ENCODE measurements at places on chromosomes 5 and 9. TPM values are rescaled to one million over a fixed set of nuclear protein-coding genes. Genes with fewer than 3 reads are reported as not detected.
A peak's percentile ranks its signal among the peaks of the same experiment; 100 is the strongest.

DNA sequence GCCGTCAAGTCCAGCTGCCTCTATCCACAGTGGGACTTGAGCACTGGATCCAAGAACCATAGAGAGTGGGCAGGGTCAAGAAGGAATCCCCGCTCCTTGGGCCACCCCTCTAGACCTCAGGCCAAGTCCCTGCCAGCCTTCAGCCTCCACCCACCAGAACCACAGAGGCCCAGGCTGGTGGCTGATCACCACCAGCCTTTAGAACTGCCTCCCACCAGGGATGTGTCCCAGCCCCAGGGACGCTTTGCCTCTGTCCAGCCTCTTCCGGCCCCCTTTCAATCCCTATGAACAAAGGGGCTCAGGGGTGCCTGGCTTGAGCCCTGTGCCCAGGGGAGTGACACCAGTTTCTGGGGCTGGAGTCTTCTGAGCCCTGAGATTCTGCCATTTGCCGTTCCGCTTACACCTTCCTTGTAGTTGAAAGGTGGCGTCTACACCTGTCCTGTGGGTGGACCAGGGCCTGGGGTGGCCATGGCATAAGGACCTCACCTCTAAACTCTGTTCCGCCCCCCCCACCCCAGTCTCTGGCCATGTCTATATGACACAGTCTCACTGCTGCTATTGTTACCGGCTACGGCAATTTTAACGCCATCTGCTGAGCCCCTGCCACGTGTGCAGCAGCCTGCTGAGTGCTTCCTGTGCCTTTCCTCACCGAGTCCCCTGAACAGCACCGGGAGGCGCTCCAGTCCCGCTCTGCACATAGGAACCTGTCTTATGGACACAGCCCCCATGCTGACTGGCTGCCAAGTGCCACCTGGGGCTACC lies 35.7 kb upstream of the ORM1 start:
- DNase-seq: peak; percentile 65

DNA sequence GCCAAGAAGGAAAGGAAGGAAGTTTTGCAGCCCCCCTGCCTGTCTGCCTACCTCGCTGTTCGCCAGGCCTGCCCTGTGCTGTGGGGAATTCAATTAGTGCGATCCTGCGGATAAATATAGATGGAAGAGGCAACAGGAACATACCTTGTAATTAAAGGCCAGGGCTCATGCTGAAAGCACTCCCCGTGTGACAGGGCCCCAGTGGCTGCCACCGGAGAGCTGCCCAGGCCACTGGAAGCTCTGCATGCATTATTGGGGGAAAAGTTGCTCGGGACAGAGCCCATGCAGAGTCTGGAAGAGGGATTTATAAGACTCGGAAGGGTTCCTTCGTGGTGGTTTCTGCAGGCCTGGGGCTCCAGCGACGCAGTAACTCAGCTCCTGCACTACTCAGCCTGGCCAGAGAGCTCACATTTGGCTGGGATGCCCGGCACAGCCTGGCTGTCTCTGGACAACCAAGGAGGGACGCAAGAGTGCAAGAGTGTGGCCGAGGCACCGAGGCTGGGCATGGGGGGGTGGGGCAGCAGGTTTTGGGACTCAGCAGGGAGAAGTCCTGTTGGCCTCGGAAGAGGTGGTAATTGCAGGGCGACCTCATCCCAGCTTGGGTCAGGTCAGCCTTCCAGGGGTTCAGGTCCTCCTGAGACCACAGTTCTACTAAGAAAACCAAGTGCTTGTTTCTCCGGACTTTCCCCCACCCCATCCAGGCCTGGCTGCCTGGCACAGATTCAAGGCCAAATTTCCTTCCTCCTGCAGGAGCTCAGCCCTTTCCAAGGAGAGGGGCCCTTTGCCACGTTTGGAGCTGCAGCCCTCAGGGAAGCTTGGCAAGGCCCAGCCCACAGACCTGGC lies 68.1 kb upstream of the GGTA1 start:
- peak; percentile 41 for DNase-seq

DNA sequence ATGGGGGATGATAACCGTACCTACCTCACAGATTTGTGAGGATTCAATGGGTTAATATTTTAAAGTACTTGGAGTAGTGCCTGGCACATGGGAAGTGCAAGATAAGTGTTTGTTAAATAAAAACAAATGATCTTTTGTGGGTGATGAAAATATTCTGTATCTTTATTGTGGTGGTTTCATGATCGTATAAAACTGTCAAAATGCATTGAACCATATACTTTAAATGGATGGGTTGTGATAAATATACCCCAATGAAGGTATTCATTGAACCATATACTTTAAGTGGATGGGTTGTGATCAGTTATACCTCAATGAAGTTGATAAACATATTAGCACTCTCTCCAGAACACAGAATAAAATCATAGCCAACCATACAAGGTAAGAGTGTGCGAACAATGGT lies 234.5 kb downstream of the CRB2 start:
- no peak for DNase-seq

COL15A1 gene
- total RNA-seq: 455 TPM

GRCh38 chr5:99928490-99928889 lies 606.7 kb upstream of the FAM174A start:
- DNase-seq: no peak

- no peak for DNase-seq
Measured at GRCh38 chr5:93101661-93102060, 479.4 kb downstream of the NR2F1-AS1 start.

DNA sequence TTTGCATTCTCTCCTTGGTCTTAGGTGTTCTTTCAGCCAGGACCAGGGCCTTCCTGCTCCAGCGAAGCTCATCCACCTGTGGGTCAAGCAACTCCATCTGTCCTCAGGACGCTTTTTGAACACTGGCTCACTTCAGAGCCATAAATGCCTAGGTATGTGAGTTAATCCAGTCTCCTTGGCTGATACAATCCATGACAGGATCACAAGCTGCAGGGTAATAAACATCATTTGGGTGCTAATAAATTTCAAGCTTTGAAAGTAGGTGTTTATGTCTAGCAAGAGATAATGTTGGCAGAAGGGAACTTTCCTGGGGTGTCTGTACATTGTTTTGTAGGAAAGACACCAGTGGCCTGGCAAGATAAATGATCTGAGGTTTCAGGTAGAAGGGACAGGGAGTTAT lies 159.2 kb upstream of the TUT7 start:
- DNase-seq: no peak

PLPP7 gene
- 81.3 TPM for total RNA-seq

GRCh38 chr9:3027210-3027609 lies 183.3 kb upstream of the PUM3 start:
- no peak for DNase-seq

- no peak for DNase-seq
Measured at GRCh38 chr9:6566409-6567139, 79.0 kb downstream of the GLDC start.

- no peak for DNase-seq
Measured at GRCh38 chr5:95044096-95044495, 240.8 kb downstream of the MCTP1 start.

- DNase-seq: no peak
Measured at GRCh38 chr9:133603135-133603927, 5.9 kb downstream of the FAM163B start.

DNA sequence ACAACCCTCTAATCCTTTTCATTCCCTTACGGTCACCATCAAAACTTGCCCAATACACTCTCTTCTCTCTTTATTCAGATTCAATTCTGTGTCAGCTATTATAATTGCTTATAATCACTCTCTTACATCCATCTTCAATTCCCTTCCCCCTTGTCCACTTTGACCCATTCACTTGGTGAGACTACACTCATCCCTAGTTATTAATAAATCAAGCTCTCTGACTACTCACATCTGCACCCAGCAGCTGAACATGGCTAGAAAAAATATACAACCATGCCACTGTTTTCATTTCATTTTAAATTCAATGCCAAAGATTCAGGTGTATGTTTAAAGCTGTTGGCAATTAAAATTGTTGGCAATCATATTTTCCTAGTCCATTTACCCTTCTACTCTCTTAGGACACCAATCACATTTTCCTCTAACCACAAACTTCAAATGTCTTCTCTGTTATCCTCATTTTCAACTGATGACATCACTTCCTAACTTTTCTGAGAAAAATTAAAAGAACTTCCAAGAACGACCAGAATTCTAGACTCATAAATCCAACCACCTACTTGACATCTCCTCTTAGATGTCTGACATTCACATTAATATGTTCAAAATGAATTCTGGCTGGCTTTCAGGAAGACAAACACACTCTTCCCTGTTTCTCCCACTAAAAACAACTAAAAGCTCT lies 5.5 kb downstream of the C5orf15 start:
- DNase-seq: no peak

DNA sequence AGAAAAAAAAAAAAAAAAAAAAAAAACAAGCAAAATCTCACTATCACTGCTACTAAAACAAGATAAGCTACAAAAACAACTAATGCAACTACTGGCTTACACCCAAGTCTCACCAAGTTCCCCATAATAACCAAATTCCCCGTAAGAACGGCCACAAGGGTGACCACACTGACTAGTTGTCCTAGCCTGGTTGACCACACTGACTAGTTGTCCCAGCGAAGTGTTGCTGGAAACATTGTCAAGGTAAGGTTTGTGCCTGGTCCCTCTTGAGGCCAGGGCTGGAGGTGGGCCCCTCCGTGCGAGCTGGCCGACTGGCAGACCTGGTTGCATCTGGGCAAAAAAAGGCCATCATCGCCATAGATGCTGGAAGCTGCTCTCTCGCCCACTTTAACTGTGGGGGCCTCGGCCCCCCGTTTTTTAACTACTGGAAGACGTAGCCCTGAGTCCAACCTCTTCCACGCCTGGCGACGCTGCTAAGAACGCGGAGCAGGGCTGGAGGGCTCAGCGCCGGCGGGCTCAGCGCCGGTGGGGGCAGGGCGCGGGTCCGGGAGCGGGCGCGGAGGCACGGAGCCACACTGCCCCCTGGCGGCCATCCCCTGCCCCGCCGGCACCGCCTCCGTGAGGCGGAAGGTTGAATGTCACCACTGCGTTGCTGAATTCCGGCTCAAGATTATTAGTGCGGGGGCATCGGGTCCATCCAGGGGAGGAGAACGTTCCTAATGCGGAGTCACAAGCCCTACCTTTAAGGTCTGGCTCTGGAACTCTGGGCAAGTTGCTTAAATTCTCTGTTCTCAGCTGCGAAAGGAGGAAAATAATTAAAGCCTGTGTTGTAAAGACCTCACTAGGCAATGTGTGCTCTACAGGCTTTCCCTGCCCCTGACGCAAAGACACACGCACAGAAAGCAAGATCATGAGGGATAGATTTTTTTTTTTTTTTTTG lies 84.0 kb downstream of the HSD17B3 start:
- DNase-seq: peak; percentile 89

DNA sequence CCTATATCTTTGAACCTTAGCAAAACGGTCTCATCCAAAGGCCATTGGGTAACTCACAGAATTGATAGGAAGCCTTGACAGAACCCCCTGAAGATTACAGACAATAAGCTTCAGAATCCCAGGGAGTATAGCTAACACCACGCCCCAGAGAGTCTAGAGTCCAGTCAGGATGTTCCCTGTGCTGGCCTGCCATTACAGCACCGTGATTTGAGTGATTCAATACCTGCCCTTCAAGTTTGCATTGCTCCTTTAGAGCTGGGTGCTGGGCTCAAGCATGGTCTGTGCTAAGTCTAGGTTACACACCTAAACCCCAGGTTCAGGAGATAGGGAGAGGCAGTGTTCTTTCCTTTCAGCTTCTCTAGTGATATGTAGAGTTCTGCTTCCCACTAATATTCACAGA lies 90.5 kb downstream of the RASEF start:
- DNase-seq: no peak

CCDC112 gene
- total RNA-seq: 10.5 TPM

PCDHGA11 gene
- 7.5 TPM for total RNA-seq

DNA sequence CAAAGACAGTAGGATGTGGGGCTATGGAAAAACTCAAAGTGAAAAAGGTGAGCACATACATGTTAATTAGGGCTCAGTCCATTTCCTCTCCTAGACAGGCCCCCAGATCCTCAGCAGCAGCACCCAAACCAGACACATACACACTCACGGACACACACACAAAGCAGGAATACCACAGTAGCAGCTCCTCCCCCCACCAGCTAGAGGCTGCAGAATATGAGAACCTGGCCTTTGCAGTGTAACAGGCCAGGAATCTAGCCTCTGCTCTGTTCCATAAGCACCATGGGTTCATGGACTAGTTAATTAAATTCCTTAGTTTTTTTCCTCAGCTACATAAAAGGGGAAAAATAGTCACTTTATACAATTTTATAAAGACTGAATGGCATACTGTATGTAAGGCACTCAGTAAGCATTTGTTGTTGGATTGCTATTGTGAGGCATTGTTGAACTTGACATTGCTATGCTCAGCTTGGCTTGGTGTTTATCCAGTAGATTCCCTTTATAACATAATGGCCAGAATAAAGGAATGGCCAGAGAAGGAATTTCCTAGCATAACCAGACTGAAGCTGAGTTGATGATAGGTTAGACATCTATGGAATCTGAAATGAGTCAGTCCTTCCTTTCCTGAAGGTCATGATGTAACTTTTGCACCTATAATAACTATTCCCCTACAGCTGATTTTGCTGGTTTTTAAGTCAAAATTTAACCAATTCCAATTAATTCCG lies 186.8 kb downstream of the SEMA5A start:
- no peak for DNase-seq

CCNO gene
- total RNA-seq: not detected

NR5A1 gene
- not detected for total RNA-seq

CDH12 gene
- total RNA-seq: 0.72 TPM

DNA sequence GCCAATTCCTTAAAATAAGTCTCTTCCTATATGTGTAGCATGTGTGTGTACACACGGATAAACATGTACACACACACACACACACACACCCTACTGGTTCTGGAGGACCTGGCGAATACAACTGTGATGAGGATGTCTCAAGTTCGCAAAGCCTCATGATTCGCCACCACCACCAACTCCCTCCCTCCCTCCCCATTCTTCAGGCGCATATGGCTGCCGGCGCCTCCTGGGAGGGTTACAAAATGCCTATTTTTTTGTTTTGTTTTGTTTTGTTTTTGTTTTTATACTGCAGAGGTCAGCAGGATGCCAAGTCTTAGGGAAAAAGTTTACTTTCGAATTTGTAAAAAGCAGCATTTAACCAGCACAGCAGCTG lies 88.0 kb downstream of the DAP start:
- DNase-seq: no peak

- peak; percentile 11 for DNase-seq
Measured at GRCh38 chr9:9846557-9846956, 766.2 kb downstream of the PTPRD start.

- peak; percentile 79 for DNase-seq
Measured at GRCh38 chr5:141507387-141508091, 18.7 kb downstream of the PCDHGC5 start.

ELOVL7 gene
- total RNA-seq: 4.7 TPM

DNA sequence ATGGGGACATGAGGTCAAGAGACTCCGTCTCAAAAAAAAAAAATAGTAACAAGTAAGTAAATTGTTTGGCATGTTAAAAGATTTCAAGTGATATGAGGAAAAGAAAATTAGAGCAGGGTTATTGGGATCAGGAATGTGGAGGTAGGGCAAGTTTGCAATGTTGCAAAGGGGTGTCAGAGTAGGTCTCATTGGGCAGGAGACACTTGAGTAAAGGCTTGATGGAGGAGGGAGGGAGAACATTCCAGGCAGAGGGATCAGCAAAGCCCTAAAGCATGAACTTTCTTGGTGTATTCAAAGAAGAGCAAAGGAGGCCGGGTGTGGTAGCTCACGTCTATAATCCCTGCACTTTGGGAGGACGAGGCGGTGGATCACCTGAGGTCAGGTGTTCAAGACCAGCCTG lies 87.1 kb upstream of the HAND1 start:
- no peak for DNase-seq

- no peak for DNase-seq
Measured at GRCh38 chr9:71183251-71183650, 61.8 kb upstream of the TRPM3 start.

Data from tongue (tissue), 3 donors.